ENCODE measurements at places on chromosomes 13 and 19.

- no peak for DNase-seq
These were observed 10.2 kb downstream of the HNRNPM start for GRCh38 chr19:8455018-8455417.

- no peak for DNase-seq
These were observed 60.7 kb downstream of the ZNF429 start for GRCh38 chr19:21566073-21566472.

DNA sequence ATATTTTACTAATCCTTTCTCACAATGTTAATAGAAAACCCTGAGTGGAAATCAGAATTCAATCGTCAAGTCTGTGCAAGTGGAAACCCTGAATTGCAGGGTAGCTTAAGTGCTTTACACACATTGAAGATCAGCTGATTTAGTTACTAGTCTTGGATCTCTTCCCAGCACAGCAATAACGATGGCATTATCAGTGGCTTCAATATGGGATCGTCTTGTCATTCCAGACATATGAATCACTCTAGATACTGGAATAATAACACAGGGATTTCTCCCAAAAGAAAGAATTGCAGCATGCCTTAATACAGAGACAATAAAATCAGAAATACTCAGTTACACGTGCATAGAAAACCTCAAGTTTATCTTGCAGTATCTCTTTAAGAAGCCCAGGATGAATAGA is 12.6 kb upstream of the METTL21C start:
- DNase-seq, result no peak

DNA sequence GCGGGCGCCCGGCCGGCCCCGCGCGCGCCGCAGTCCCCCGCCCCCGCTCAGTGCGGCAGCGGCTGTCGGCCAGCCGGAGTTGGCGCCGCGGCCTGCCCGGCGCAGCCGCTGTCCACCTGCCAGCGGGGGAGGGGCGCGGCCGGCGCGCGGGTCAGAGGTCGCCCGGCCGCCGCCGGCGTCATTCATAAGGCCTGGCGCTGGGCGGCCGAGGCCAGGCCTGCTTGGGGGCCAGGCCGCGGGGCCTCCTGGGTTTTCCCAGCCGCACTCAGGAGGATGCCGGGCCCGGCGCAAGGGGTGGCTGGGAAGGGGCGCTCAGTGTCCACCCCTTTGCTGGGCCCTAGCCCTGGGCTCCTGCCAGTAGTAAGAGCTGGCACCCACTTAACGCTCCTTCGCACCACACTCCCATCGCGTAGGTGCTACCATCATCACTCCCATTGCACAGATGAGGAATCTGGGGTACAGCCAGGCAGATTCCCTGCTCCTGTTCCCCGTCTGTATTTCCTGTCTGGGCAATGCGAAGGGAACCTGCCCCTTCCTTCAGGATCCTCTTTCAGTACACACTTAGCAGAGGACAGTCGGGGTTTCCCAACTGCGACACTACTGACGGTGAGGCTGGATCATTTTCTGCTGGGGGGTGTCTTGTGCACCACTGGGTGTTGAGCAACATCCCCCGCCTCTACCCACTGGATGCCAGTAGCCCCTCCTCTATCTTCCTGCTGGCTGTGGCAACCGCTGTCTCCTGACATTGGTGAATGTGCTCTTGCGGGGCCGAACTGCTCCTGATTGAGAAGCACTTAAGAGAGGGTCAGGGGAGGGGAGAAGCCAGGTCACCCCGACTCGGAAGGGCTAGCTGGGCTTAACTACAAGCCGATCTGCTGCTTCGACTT is 846 bp upstream of the PRKACA start:
- no peak for DNase-seq

DNA sequence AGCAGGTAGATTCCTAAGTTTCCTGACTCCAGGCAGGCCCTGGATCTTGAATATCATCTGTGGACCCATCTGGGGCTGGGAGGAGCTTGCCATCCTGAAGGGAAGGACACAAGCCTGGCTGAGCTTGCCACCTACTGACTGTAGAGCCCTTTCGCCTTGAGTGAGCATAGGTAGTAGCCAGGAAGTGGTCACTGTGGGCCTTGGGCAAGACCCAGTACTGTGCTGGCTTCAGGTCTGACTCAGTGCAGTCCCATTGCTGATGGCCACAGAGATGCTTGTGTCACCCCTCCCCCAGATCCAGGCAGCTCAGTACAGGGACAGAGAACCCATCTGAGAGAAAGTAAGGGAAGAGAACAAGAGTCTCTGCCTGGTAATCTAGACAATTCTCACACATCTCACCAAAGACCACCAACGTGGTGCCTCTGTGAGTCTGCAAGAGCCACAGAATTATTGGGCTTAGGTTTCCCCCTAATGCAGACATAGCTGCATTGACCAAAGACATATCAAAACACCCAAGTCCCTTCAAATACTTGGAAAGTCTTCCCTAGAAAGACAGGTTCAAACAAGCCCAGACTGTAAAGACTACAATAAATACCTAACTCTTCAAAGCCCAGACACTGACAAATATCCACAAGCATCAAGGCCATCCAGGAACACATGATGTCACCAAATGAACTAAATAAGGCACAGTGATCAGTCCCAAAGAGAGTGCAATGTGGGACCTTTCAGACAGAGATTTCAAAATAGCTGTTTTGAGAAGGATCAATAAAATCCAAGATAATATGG is 108.2 kb upstream of the WASF3 start:
- no peak for DNase-seq

- no peak for DNase-seq
These were observed 14.4 kb upstream of the AKAP8 start for GRCh38 chr19:15393963-15394362.

All from thoracic aorta (tissue), 2 donors.